ENCODE measurements at places on chromosomes 2 and 18.

DNA sequence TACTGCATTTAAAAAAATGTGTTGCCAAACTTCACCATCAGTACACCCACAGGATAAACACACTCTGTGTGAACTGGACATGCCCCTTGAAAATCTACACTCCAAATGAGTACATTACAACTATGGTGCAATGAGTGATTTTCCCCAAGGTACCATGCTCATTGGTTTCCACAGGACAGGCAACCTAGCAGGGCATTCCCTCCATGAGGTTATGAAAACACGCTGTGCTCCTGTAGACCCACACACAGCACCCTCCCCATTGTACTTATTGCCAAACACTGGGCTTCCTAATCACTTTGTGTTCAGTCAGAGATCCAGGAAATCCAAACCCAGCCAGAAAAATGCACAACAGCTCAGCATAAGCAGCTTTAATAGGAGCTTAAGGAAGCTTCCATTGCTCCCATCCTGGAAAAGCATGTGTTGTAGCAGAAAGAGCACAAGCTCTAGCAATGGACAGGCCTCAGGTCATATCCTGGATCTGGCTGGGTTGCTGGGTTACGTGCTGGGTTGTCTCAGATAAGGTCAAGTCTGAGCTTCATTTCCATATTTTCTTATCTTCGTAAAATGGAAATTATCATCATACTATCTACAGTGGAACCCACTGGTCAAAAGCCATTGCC, 20.8 kb upstream of the ATIC start:
- DNase-seq = no peak

DNA sequence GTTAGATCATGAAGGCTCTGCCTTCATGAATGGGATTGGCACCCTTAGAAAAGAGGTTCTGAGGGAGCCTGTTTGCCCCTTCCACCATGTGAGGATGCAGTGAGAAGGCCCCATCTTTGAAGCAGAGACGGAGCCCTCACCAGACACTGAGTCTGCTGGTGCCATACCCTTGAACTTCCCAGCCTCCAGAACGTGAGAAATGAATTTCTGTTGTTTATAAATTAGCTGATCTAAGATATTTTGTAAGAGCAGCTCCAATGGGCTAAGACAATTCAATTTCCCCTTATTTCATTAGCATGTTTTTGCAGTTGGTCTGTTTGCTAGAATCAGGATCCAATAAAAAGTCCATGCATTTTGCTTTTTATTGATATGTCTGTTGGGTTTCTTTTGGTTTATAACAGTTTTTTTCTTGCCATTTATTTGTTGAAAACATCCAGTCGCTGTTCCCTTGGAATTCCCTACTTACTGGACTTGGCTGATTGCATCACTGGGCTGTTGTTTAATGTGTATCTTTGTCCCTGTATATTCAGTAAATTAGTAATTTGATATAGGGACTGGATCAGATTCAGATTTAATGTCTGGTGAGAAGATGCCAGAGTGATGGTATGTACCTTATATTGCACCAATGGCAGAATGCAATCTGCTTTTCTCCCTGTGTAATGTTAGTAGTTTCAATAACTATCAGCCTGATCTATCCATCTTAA, 24.0 kb upstream of the GREB1 start:
- no peak for DNase-seq

- no peak for DNase-seq
Observed at GRCh38 chr2:196242131-196242620, 70.8 kb upstream of the STK17B start.

GRCh38 chr18:23043803-23044376, 91.4 kb upstream of the CABLES1 start:
- no peak for DNase-seq

DNA sequence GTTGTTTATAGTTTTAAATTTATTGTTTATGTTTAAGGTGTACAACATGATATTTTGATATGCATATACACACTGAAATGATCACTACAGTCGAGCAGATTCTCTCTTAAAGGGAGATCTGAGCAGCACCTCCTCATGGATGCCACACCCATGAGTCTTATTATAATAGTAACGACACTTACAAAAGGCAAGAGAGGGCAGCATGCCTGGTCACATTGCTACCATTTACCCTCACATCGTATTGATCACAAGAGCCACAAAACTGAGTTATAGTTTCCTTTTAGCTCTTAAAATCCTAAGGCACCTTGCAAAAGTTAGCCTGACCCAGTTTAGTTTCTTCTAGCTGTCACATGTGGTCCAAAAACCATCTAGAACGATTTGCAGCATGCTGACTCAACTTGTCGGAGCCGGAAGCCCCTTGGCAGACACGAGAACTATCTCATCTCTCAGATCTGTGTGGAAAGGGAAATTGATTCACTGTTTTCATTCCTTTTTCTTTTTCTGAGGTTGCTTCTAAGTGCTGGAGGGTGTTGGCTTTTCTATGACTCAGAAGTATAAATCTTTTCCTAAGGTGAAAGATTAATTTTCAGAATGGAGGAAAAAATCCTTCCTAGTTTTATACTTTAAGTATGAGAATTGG, 85.3 kb downstream of the CDC42EP3 start:
- DNase-seq = peak; percentile 60

DNA sequence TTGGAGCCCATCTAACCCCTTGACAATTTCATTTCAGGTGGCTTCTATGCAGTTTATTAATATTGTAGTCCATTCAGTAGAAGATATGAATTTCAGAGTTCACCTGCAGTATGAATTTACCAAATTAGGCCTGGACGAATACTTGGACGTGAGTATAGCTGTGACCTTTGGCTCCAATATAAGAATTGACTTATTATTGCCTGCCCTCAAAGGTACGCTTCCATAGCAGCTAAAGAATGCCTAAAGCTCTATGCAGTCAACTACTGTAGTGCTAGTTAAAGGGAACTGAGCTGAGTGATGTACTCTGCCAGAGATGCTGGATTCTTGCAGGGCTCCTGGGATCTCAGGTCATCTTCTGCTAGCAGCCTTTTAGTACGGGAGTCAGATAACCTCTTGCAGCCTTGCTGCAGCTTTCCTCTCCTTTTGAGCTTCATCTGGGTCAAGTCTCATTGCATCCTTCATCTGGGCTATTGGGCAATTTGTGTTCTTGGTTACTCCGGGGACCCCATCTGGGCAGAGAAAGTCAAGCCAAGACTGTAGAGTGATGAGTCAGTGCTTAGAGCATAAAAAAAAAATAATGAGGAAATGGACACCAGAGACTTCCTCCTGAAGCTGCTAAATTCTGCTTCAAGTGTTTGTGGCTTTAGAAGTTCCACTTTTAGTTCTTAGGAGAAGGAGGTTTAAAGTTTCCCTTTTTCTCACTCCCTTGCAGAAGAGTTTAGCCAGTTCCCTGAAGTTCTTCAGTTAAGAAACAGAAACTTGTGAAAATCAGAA, 105.6 kb downstream of the PRPF40A start:
- DNase-seq = no peak

- DNase-seq = peak; percentile 66
Observed at GRCh38 chr2:112884869-112885505, 26.0 kb upstream of the IL37 start.

DNA sequence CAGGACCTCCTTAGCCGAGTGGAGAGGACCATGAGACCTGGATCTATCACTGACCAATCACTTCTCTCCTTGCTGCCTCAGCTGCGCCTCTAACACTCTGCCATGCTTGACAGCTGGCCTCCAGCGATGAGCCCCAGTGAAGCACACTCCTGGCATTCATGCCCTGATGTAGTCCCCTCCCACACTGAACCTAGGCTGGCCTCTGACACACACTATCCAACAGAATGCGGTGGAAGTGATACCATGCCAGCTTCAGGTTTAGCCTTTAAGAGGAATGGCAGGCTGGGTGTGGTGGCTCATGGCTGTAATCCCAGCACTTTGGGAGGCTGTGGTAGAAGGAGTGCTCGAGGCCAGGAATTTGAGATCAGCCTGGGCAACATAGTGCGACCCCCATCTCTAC, 73.7 kb upstream of the LAPTM4A start:
- DNase-seq = no peak

DNA sequence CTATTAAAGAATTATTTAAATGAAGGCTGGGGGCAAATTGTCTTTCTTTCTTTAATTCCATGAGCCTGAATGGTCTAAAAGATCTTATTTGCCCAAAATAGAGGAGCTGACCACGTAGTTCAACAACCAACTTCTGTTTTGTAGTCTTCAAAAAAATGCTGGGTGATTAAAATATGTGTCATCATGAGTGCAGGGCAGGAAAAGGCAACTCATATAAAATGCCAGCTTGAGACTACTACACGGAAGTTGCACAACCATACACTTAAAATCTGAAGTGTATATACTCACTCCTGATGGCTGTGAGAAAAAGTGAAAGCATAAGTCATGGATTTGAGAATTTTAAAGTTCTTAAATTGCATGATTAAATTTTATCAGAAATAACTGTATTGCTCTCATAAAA, 210.9 kb downstream of the DYM start:
- DNase-seq = no peak

DNA sequence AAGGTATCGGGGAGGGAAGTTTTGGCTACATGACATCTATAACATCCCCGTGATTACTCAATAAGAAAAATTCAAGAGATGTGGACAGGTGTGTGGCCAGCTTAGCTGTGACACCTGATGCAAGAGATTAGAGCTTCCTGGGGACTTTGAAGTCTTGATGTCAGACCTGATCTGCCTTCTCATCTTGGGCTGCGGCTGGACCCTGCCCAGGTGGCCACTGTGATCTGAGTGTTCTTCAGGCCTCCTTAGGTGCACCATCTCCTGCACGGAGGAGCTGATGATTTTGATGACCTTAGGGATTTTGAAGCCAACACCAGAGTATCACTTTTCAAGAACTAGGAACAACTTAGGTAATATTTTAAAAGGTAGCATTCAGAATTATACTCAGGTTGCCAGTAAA, 113.5 kb downstream of the FEZ2 start:
- no peak for DNase-seq

GRCh38 chr2:98731041-98731893, at the start of gene MGAT4A:
MGAT4A (minus strand) TSS chr2:98731132; CDS start chr2:98726332, 4,800 bp downstream.
- peak; percentile 72 for DNase-seq

- DNase-seq = no peak
Observed at GRCh38 chr2:192159208-192159607, 35.5 kb downstream of the TMEFF2 start.

DNA sequence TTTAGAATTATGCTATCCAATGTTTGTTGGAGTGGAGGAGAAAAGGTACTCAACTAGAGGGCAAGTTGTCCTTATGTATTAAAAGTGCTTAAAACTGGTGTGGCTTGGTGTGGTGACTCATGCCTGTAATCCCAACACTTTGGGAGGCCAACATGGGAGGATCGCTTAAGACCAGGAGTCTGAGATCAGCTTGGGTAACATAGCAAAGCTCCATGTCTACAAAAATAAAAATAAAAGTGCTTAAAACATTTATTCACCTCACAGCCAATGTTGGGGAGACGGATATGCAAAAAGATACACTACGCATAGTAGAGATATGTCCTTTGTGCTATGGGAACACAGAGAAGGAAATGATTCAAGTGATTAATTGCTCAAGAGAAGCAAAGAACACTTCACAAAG, 19.3 kb upstream of the TNFAIP6 start:
- DNase-seq = no peak

DNA sequence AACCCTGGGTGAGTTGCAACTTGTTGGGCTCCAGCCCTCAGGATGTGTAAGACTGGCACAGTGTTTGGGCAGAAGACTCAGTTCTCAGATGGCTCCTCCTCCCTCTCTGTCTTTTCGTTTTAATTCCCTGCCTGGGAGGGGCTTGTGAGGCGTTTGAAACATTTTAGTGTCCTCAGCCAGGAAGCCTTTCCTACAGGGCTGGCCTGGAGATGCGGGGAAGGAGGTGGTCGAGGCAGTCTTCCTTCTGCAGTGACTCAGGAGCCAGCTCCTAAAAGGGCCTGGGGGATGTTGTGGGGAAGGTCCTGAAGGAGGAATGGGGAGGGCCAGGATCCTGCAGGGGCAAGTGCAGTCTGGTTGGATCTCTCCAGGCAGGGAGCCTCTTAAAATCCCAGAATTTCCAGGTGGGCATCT, 22.1 kb upstream of the IGFBP5 start:
- no peak for DNase-seq

GRCh38 chr2:8714283-8714682, 32.4 kb downstream of the ID2 start:
- no peak for DNase-seq

- no peak for DNase-seq
Observed at GRCh38 chr2:235568431-235568830, 74.6 kb downstream of the AGAP1 start.

GRCh38 chr2:54206596-54206995, 49.4 kb downstream of the TSPYL6 start:
- no peak for DNase-seq

DNA sequence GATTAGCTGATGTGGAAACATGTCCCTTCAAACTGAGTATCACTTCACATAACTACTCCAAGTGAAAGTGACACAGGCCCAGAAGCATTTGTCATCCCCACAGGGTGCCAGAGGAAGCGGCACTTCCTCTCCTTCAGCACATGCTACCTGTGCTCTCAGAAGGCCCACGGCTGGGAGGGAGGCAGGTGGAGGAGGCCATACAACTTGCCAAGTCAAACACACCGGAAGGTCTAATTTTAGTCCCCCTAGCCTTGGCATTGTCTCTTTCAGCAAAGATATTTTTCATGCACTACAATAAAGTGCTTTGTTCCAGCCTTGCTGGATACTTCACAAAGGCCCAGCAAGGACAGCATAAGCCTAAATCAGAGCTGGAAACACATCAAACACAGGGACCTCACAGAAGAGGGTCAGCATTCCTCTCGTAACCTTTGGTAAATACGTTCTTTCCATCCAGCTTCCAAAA, 38.0 kb downstream of the VSNL1 start:
- no peak for DNase-seq

- DNase-seq = peak; percentile 6
Observed at GRCh38 chr2:157194097-157194688, 63.3 kb upstream of the GALNT5 start.

DNA sequence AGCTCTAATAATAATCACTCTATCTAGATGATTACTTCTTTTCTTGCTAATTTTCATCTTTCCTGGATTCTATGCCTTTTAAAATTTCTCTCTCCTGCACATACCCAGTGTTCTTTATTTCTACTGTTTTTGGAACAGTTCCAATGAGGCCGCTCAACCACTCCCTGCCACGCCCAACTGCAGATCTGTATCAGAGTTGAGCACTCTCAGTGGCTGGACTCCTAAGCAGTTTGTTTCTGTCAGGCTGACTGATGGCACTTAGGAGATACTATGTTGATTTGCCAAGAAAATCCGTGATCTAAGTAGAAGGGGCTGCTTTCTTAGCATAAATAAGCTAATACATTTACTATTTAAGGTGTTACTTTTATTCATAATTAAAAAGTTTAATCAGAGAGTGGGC, 192.8 kb downstream of the ARHGAP15 start:
- DNase-seq = no peak

Measured in stimulated activated CD4-positive, alpha-beta T cell treated with anti-CD3 and anti-CD28 coated beads, TNF-alpha, amount 100 ng/mL, for 24 hours (primary cell).